ENCODE measurements at places on chromosomes 16 and 17.

DNA sequence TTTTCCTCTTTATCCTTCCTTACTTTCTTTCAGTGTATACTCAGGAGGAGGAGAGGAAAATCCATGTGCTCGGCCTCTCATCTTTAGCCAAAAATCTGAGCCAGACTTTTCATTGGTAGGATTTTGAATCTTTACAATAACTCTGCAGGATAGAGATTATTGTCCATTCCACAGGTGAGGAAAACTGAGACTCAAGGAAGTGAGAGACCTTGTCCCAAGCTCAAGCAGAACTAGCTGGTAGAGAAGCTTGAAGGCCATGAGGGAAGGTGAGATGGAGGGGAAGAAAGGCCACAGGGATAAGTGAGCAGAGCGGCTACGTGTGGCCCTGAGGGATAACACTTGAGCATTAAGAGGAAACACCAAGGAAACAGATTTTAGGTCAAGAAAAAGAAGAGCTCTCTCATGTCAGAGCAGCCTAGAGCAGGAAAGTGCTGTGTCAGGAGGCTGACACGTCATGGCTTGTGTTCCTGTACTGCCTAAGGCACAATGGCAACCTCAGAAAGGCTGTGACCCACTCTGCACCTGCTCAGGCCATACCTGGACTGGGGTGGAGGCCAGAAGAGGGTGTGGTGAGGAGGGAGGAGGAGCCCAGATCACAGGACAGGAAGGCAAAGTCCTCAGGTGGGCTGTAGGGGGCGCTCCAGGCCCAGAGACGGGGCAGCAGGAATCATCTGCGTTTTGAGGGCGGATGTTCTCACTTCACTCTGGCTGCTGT lies 11.9 kb downstream of the MT4 start:
- no peak for DNase-seq

GRCh38 chr17:76074390-76075363 lies at the start of gene GALR2:
Gene GALR2, plus strand, starts transcription at chr17:76074781. Its CDS starts 103 bp downstream, at chr17:76074884.
- DNase-seq = no peak

- DNase-seq = no peak
Observed at GRCh38 chr17:33967608-33968349, 287.3 kb upstream of the CCL2 start.

DNA sequence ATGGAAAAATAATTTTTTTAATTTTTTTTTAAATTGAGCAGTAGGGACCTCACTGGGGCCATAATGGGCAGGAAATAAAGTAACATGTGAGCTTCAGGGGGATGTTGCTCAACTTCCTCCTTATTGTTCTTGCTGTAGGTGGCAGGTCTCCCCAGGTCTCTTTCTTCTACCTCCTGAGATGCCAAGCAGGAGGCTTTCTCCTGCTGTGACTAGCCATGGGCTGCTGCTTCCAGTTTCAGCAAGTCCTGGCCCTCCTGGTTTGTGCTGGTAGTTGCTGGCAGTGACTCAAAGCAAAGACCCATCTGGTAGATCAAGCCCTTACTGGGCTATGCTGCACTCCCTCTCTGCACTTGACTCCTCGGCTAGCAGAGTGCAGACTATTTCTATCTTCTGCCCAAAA lies 2.3 kb downstream of the DPEP2NB start:
- DNase-seq = no peak

GRCh38 chr17:15941781-15942180 lies 3.1 kb upstream of the ADORA2B start:
- DNase-seq = no peak

All from fibroblast of skin of left biceps (primary cell).